Epithelial cell of proximal tubule (primary cell): ENCODE measurements at places on chromosomes 7 and 10. TPM values are rescaled to one million over a fixed set of nuclear protein-coding genes. Genes with fewer than 3 reads are reported as not detected.
A peak's percentile ranks its signal among the peaks of the same experiment; 100 is the strongest.

HOXA7 gene
- total RNA-seq = 21.4 and 27.9 TPM in 2 replicates

ST8SIA6 gene
- total RNA-seq = 0.23 TPM in 1 of 2 replicates, not detected in the other

SLC26A3 gene
- total RNA-seq = not detected in 2 replicates

COG5 gene
- 23.1 and 31.4 TPM in 2 replicates for total RNA-seq

PLXNA4 gene
- total RNA-seq = not detected in 2 replicates

NME8 gene
- not detected in 2 replicates for total RNA-seq

ZNF107 gene
- 5.9 TPM in 2 replicates for total RNA-seq

MEIG1 gene
- total RNA-seq = not detected in 2 replicates

INHBA gene
- 5.9 and 8.9 TPM in 2 replicates for total RNA-seq

EPO gene
- not detected in 2 replicates for total RNA-seq

RASA4B gene
- 1.4 and 2.3 TPM in 2 replicates for total RNA-seq

GRCh38 chr7:84187813-84188510, 6.6 kb downstream of the SEMA3A start:
- no peak for DNase-seq

GRCh38 chr10:3834404-3834803, 49.4 kb upstream of the KLF6 start:
- DNase-seq = no peak

DNA sequence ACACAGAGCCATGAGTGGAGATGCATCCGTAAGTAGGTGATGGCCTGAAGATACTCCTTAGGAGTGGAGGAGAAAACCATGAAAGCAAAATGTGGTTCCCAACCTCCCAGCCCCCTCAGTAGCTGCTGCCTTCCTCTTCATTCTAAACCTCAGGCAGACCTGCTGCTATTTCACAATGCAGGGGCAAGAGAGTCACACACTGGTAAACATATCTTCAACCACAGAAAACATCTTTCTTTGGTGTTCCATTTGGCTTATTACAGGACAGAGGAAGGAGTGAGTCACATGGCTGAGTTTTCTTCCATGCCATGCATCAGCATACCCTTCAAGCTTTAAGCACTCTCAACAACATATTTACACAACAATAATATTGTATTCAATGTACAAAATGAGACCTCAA, 342.1 kb downstream of the BMPER start:
- peak; percentile 75 for DNase-seq

- DNase-seq = no peak
Observed at GRCh38 chr10:20088061-20088701, 271.9 kb downstream of the PLXDC2 start.

GRCh38 chr10:58674251-58674650, 161.6 kb downstream of the BICC1 start:
- no peak for DNase-seq

DNA sequence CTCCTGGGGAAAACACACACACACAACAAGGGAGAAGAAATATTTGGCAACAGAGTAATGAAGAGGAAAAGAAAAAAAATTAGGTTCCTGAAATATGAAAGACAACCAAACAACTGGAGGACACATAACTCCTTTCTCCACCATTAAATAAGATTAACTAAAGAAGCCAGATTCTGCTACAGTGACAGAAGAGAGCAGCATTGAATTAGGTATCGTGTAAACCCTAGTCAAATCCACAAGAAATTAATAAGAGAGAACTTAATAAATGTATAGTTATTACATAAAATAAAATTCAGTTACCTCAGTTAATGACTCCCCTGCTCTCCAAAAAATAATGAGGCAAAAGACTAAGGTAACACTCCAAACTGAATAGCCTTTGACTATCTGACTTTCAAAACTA, 306.7 kb downstream of the CRPPA start:
- no peak for DNase-seq

- no peak for DNase-seq
Observed at GRCh38 chr7:3042861-3043489, 692 bp downstream of the CARD11 start.

GRCh38 chr10:121910673-121911420, 17.0 kb downstream of the ATE1 start:
- DNase-seq = peak; percentile 69

GRCh38 chr7:133437544-133437943, 184.7 kb downstream of the EXOC4 start:
- DNase-seq = no peak

GRCh38 chr10:58919927-58920654, 256.4 kb upstream of the PHYHIPL start:
- DNase-seq = peak; percentile 71

DNA sequence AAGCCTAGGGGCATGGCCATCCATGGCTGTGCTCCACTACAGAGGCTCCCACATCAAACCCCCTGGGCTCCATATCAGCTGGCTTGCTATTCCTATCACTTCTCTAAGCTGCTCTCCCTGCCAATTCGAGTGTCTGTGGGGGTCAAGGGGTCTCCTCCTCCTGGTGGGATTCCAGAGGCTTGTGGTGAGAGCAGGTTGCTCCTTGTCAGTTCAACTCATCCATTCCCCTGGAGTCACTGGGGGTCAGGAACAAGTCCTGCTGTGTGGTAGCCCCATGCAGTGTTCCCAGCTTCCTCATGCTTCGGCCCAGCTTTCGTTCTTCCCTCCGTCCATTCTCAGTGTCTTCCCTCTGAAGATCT, 86.6 kb upstream of the UNC5B start:
- no peak for DNase-seq

DNA sequence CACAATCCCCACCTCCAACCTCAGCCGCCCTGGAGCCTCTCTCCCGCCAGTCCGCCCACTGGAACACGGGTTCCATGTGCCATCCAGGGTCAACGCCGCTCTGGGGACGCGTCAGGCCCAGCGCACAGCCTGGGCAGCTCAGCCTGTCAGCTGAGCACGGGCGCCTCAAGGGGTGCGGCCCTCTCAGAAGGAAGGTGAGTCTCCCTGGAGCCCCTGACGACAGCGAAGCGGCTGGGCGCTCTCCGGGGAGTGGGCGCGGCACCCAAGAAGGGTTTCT, 1.2 kb upstream of the SLC18A3 start:
- no peak for DNase-seq

GRCh38 chr10:124626759-124627380, 117.3 kb downstream of the FAM53B start:
- no peak for DNase-seq

- DNase-seq = peak; percentile 51
Observed at GRCh38 chr7:979886-980571, 3.0 kb upstream of the CYP2W1 start.

DNA sequence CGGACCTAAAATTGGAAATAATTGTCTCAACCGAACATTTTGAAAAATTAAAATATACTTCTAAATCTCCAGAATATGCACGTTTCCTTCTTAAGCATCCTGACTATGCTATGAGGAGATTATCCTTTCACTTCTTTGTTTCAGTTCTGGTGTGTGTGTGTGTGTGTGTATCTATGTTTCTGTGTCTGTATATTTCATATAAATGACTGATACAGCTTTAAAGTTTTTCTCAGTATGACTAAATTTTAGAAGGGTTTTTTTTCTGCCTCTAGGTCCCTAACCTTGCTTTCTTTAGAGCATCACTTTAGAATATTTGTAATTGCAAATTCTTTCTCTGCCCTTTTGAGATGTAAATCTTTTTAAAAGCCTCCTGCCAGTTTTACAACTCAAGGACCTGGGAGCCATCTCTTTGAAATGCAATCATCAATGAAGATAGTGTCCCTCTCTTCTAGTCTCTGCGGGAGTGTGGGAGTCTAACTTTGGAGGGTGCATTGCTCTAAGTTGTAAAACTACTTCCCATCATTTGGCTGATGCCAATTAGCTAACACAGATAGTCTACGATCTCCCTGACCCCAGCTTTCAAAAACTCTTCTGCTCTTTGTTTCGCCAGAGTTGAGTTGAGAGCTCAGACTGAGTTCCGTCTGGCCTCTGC, 782.0 kb upstream of the ZWINT start:
- no peak for DNase-seq

DNA sequence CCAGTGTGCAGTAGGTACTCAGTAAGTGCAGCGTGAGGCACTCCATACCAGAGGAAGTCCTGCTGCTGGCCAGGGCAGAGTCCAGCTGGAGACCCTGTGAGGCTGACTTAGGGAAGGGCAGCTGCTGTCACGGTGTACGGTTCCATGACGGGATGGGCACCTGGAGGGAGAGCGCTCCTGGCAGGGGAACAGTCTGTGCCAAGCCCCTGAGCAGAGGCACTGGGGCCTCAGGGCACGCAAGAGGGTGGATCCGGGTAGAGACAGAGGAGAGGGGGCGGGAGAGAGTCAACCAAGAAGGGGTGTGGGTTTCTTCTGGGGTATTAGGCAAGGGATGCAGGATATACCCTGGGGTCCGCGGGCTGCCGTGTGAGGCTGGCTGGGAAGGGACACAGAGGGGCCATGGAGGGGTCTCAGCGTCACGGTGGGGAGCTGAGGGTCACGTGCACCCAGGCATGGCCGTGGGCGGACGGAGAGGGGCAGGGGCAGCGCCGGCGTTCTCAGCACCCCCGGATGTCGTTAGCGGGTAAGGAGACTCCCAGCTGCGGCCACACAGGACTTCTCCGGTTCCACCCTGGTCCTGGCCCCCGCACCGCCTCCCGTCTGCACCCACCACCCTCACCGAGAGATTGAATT, 70.5 kb downstream of the MICALL2 start:
- no peak for DNase-seq

- no peak for DNase-seq
Observed at GRCh38 chr7:155355176-155355575, 57.5 kb downstream of the INSIG1 start.

- no peak for DNase-seq
Observed at GRCh38 chr10:8049865-8050555, 4.5 kb upstream of the GATA3 start.

DNA sequence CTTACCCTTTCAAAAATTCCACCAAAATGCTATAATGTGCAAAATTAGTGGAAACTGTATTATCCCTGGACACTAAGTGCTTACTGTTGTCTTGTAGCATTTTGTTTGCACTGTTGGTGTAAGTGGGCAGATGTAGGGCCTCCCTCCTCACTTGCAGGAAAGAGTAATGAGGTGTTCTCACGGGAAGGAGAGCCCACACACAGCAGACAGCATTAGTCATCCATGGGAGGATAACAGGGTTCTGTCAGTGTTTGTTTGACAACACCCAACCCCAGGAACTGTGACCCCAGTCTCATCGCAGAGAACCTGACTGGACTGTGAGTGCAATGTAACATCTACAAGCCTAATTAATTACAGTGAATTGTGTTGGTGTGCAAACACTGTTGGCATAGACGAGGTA, 58.7 kb upstream of the VSTM2A start:
- no peak for DNase-seq

DNA sequence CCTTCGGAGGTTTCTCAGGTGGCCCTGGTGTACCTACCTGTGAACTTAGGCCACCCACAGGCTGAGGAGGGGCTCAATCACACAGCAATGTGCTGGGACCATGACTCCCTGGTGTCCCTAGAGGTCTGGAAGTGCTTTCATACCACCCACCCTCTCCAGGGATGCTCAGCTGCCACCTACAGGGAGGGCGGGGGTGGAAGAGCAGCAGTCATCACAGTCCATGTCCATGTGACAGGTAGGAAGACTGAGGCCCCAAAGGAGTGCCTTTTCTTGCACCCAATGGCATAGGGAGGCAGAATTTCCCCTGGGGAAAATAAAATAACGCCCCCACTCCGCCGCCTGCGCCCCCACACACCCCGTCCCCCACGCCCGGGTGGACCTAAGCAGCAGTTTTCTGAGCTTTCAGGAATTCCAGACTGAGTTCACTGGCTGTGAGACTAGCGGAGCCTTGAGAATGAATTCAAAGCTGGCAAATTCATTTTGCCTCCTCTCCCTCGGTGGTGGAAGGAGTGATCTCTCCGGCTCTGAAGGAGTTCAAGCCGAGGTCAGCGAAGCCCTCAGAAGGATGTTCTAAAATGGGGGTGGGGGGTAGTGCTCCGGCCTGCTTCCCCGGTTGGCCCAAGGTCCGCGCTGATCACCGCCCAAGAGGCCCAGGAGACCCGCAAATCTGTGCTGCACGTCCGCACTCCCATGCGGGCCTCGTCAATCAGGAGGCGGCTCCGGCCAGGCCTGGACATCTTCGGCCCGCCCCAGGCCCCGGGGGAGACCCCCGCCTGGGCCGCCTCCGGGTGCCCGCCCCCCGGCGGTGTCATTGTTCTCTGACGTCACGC, 2.1 kb upstream of the ZMIZ1 start:
- no peak for DNase-seq

DNA sequence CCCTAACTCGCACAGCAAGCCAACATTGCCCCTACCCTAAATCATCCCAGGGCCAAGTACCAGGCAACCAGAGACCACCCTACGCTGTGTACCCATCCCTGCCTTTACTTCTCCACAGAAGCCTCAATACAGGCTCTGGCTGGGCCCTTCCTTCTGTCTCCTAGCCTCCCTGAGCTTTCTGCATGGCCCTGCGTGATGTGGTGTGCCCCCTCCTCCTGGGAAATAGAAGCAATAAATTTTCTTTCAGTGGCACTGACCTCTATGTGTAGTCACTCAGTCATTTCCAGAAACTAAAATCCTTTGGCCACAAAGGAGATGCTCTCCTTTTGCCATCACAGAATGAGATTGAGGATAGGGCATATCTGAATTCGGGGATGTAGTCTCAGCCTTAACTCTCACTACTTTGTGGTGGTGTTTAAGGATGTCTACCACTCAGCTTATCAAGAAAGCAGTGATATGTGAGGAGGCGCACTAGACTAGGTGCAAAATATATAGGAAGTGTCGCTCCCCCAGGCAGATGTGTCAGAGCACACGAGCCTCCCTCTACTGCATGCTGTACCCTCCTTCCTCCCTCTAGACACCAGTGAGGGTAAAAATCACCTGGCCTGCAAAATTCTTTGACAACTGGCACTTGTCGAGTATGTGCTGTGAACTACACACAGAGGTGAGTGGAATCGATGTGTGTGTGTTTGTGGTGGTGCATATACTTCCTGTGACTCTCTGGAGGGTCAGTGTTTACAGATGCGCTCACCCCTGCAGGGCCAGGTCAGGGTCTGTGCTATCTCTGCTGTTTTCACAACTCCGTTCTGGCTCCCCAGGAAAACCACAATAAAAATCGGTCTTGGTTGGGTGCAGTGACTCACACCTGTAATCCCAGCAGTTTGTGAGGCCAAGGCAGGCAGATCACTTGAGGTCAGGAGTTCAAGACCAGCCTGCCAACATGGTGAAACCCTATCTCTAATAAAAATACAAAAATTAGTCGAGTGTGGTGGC, 825.9 kb upstream of the IGFBP3 start:
- peak; percentile 63 for DNase-seq

- DNase-seq = no peak
Observed at GRCh38 chr10:35456153-35456720, 119.9 kb downstream of the CCNY start.

DNA sequence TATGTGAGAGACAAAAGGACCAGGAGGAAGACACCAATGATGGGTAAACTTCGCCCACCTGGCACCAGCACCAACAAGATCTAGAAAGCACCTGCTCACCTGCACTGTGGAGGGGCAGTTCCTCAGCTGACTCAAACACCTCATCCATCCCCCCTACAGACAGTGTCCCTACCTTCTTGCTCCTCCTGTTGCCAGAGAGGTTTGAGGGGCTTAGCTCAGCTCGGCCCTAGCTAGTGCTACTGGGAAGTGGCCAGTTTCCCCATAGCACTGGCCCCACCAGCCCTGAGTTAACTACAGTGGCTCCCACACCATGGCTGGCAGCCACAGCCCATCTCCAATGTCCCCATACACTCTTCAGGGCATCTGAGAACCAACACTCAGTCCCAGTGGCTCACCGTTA, 70.8 kb downstream of the GRID1 start:
- DNase-seq = no peak
